ENCODE measurements at places on chromosomes 12 and 14.

- no peak for DNase-seq
Observed at GRCh38 chr12:15393037-15393436, 70.7 kb downstream of the PTPRO start.

GRCh38 chr12:67752226-67752732 lies 103.7 kb downstream of the DYRK2 start:
- DNase-seq = no peak

DNA sequence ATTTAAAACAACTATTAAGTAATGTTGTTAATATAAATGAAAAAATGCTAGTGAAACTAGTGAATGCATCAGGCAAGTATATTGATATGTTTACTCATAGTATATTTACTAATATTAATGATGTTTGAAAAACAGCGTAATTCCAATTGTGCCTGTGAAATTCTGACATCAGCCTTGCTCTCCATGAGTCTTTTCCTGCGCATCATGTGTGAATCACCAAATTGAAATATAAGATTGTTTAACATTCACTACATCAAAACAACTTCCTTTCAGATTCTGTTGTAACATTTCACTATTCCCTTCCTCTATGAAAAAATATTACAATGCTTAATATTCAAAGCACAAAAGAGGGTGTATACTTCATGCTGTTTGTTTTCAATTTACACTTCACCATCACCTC lies 1995.9 kb upstream of the SEL1L start:
- no peak for DNase-seq

GRCh38 chr12:50156641-50157040 lies 10.5 kb downstream of the CERS5 start:
- no peak for DNase-seq

DNA sequence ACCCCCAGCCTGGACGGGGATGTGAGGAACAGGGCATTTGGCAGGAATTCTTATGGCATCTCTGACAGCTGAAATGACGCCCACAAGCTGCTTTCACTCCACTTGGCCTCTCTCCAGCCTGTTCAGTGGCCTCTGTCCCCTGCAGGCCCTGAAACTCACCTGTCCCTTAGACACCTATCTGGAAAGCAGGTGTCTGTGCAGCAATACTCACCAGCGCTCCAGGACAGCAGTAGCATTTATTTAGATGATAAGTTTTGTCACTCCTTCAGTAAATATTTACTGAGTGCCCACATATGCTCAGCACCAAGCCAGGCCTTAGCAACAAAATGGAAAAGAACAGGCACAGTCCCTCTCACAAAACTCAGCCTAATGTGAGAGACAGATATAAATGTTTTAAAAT lies 311.1 kb upstream of the FKBP4 start:
- no peak for DNase-seq

DNA sequence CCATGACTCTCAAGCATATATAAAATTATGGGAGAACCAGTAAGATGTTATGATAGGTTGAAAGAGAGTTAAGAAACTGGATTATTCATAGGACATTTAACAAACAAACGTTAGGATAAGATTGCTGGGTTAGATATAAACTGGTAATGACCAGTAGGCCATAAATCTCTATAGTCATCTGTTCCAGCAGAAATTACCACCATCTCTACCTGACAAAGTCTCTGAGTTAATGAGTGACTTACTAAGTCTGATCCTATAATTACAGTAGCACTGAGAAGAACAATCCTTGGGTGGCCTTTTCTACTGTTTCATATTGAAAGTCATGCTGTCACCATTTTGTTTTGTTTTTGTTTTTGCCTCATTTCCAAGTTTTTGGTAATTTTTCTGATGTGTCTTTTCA lies 136.9 kb upstream of the CNOT2 start:
- no peak for DNase-seq

Data from LoVo (cell line).